ENCODE measurements at places on chromosomes 4 and X.

DNA sequence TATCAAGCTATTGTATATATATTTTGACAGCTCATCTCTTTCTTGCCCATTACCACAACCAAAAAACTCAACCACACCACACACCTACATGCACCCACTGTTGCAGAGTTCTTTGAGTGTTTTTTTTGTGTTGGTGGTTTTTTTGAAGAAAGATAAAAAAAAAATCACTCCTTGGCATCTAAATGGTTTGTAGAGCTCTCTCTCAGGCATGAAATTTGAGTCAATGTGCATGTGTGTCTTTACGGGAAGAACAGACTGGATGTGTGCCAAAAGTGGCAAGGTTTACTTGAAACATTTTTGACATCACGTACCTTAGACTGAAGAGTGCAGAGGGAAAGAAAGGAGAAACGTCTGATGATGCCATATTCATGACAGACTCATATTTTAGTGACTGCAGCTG is 154.2 kb downstream of the FHIP1A start:
- no peak for DNase-seq

DNA sequence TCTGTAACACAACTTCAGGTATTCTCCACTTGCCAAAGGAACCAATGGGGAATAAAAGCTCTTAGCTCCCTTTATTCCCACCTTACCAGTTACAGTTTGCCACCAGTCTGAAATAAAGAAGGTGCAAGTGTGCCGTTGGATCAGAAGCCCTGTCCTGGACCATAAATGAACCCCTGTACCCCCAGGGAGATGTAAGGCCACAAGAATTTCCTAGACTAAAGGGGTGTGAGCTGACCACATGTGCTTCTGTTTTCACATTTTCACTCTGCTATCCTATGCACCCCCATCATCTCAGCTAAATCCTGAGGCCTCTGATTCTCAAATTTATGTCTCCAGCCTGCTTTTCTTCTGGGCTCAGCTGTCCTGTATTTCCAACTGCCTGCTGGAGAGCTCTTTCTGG is 221.2 kb downstream of the SPRY1 start:
- no peak for DNase-seq

- peak; percentile 39 for DNase-seq
Observed at GRCh38 chr4:139754938-139755337, 89.3 kb downstream of the MGST2 start.

DNA sequence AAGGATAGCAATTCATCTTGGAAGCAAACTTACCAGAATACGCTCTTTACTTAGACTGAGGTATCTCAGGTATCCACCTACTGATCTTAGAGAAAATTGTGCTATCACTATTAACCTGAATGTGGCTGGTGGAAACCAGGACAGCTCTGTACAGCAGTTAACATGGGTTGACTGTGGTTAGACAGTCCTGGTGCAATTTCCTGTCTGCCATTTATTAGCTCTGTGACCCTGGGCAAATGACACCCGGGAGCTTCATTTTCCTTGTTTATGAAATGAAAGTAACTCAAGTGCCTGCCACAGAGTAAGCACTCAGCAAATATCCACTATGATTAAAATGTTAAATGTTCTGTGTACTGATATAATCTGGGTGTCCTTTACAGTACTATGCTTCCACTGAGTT is 60.0 kb downstream of the SMC1A start:
- no peak for DNase-seq

DNA sequence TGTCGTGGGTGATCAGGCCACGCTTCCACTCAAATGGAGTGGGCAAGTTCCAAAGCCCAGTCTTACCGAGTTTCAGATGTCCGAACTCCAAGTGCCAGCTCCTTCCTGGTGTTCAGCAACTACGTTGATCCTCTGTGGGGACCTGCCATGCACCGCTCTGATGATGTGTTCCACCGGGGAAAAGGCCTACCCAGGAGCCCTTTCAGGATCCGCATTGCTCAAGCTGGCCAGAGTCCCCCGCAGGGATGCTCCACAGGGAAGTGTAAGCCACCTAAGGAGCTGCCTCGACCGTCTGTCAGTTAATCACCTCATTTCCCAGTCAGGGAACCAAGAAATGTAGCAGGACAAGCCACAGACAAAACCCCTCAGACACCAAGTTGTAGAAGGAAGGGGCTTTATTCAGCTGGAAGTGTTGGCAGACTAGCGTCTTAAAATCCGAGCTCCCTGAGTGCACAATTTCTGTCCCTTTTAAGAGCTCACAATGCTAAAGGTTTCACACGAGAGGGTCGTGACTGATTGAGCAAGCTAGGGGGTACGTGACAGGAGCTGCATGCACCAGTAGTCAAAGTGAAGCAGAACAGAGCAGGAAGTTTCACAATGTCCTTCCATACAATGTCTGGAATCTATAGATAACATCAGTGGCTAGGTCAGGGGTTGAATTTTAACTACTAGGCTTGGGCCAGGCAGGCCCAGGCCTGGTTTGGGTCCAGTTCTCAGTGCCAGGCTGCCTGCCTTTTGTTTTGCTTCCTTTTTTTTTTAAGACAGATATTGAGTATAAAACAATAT is 126.2 kb upstream of the ZDHHC15 start:
- DNase-seq = no peak

- no peak for DNase-seq
Observed at GRCh38 chrX:68652326-68653170, 5.1 kb downstream of the STARD8 start.

DNA sequence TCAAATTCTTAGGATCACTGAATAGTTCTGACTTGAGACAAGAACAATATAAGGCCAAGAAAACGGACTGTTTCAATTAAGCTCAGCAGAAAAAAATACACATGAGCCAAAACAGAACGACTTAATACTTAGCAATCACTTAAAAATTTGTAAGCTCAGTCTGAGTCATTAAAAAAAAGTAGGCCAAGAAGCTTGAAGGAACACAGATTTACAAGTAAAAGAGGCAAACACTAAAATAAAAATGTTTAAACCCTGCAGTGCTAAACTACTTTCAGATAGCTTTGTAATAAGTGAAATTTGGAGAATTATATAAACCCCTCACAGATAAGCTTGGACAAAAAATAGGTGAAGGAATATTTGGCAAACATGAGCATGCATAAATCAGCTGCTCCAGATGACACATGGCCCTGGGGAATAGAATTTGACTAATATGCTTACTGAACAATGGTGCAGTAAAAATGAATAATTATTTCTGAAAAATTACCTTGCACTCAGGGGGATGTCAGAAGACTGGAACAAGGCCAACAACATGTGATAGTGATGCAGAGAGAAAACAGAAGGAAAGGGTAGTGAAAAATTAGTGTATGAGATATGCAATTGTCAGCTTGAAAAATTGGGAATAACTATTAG is 49.6 kb downstream of the LNX1 start:
- DNase-seq = peak; percentile 43

- no peak for DNase-seq
Observed at GRCh38 chrX:134664202-134664601, 5.9 kb upstream of the PLAC1 start.

GRCh38 chr4:94486372-94486801 is 34.6 kb downstream of the PDLIM5 start:
- DNase-seq = no peak

DNA sequence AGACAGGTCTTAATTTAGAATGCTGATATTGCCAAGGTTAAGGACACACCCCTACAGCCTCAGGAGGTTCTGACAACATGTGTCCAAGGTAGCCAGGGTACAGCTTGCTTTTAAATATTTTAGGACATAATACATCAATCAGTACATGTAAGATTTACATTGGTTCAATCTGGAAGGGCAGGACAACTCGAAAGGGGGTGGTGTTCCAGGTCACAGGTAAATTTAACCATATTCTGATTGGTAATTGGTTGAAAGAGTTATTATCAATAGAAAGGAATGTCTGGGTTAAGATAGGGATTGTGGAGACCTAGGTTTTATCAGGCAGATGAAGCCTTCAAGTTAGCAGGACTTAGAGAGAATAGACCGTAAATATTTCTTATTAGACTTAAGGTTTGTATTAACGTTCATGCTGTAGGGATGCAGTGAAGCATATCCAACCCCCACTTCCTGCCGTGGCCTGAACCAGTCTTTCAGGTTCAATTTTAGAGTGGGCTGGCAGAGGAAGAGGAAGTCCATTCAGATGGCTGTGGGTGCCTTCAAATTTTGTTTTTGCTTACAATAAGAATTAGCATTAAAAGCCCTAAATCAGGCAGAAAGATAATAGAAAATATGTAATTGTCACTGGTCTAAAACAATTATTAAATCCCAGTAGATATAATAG is 136.5 kb upstream of the GALNTL6 start:
- DNase-seq = no peak

DNA sequence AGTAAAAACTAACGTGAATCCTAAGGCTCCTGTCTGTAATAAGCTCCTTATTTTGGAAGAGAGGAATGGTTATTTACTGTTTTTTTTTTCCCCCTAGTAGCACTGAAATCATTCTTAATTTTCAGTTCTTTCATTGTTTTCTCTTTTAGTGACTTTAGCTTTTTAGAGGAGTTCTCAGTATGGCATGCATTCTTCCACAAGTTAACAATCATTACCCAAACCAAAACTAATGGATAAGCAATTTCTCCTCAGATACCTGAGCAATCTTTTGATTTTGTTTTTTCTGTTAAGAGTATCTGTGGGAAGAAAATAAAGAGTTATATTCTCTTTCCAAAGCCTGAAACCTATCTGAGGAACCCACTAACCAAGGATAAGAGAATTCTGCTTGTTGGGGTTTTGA is 16.7 kb upstream of the PPA2 start:
- no peak for DNase-seq

DNA sequence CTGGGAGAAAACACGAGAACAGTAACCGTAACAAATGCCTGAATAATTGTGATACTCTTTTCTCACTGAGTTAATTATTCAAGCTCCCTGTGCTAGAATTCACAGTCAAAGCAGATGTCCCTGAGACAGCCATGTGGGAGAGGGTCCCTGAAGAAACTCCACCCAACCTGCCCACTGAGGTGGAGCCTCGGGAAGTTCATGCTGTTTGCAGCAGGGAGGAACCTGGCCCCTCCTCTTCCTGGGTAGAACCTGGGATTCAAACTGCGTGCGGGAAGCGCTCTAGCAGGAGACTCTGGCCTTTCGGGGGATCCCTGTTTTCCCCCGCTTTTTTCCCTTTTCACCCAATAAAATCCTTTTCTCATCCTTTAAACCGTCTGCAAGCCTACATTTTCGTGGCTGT is 20.2 kb upstream of the RHOH start:
- no peak for DNase-seq

- no peak for DNase-seq
Observed at GRCh38 chrX:108735679-108736508, 469 bp downstream of the IRS4 start.

- no peak for DNase-seq
Observed at GRCh38 chr4:188872809-188873208, 733.6 kb downstream of the TRIML1 start.
